CD4-positive, alpha-beta memory T cell (primary cell): ENCODE measurements at places on chromosomes 1 and 21.

DNA sequence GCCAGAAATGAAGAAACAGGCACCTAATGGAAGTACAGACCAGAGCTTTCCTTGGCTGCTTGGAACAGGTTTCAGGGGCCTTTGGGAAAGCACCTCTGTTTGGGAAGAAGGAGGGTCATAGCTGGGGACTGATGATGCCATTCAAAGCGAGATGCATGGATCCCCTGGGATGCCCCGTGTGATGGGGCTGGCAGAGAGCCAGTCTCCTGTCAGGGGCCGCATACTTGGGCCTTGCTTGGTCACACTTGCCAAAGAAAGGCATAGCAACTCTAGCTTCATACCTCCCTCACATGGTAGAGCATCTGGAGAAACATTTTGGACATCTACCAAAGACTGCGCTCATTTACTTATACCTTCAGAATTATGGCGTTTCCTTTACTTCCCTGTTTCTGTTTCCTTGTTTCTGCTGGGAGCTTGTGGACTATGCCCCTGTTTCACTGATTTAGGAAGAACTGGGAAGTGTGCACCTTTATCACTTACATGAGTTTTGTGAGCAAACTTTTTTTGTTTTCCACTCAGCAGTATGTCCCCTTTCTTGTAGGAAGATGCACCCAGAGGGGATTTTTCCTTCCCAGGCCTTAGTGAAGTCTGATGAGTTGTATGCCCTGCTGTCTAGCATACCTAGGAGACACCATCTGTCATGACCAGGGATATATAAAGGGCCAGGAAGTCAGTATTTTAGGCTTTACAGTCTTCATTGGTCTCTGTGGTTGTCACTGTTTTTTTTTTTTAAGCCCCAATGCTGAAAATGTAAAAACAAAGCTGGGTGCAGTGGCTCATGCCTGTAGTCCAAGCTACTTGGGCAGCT, 19.8 kb upstream of the ST3GAL3 start:
- no peak for DNase-seq

- DNase-seq, result no peak
Measured at GRCh38 chr1:61754545-61754944, 12.3 kb downstream of the PATJ start.

GRCh38 chr1:75794382-75794781, 2.3 kb upstream of the MSH4 start:
- DNase-seq, result no peak

GRCh38 chr1:158607296-158607695, 2.2 kb downstream of the OR10Z1 start:
- DNase-seq, result no peak

- no peak for DNase-seq
Measured at GRCh38 chr1:168170564-168171508, 7.9 kb upstream of the TIPRL start.

DNA sequence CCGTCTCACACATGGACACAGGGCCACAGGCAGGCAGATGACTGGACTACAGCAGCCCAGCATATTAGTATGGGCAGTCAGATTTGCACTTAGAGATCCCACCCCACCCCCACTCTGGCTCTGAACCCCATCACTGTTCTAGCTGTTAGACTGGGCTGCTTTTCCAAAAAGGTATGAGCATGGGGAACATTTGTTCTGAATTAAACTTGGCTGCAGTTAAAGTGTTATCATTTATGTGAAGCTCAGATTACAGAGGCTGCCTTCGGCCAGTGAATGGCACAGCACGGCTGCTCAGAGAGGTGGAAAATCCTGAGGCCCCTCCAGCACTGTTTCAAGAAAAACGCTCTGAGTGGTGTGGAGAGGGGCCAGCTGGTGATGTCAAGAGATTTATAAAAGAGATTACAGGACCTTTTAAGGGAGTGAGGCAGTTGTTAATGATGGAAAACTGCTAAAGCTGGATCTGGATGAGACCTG, 6.9 kb upstream of the NOS1AP start:
- no peak for DNase-seq

DNA sequence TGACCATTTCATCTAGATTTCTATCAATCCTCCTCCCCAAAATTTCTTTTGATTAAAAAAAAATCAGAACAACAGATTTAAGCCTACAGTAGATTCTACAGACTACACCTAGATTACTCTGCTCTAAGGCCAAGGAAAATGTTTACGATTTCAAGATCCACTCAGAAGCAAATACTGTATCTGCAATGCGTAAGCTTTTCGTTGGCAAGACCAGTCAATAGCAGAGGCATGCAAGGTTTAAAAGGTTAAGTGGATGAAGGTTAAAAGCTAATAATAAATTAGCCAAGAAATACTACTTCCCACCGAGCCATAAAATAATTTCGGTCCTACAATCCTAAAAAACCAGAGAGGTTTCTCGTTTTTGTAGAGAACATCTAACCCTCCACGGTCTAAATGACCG, 1.3 kb downstream of the CLSTN1 start:
- DNase-seq, result no peak

DNA sequence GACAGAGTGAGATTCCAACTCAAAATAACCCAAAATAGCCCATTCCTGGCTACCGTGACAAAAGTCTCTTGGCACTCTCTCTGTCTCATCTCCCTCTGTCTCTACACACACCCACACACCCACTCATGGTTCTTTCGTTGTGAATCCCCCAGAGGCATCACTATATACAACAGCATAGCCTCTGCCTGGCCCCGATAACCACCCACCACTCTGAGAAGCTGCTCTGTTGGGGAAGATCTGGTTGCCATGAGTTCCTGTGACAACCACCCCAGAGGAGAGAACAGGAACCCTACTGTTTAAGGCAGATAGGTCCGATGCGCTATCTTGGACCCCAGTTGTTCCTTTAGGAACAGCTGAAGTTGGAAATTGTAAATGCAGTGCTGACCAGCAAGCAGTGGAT, 70.4 kb upstream of the LYST start:
- DNase-seq, result no peak

- no peak for DNase-seq
Measured at GRCh38 chr1:246773213-246773641, 49.0 kb downstream of the SCCPDH start.

- no peak for DNase-seq
Measured at GRCh38 chr1:20359451-20360330, 69.0 kb downstream of the VWA5B1 start.

GRCh38 chr1:178875936-178876335, 5.1 kb upstream of the ANGPTL1 start:
- DNase-seq, result no peak

DNA sequence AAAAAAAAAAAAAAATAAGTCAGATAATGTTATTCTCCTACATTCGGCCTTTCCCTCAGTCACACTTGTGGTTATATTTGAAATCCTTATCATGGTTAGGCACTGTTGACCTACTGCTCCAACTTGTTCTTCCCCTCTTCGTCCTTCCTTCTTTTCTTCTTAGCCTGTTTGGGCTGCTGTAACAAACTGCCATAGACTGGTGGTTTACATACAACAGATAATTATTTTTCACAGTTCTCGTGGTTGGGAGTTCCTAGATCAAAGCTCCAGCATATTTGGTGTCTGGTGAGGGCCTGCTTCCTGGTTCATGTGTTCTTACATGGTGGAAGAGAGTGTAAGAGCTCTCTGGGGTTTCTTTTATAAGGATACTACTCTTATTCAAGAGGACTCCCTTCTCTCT, 73.4 kb downstream of the RABGAP1L start:
- no peak for DNase-seq

- DNase-seq, result no peak
Measured at GRCh38 chr1:87642581-87643221, 314.0 kb downstream of the LMO4 start.

DNA sequence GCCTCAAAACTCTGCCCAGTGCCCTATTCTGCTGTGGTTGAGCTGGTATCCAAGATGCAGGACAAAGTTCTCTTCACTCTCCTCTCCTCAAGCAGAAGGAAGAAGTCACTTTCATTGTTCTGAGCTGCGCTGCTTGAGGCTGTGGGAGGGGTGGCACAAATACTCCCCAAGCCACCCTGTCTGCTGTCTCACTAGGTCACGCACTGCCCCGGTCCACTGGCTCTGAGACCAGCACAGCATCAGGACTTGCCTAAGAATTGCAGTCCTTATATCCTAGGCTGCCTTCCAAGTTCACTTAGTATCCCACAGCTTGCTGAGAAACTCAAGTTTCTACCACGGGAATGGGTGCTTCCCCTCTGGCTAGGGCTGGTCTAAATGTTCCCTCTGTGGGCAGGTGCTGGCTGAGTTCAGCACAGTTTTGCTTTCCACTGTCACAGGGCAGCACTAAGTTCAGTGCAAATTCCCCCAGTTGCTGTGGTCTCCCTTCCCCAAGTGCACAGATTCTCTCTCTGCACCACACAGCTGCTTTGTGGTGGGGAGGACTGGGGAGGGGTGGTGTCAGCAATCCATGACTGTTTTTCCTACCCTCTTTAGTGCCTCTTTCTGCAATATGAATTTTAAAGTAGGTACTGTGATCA, 32.4 kb downstream of the SLC9C2 start:
- DNase-seq, result no peak

GRCh38 chr1:236502972-236503639, 20.7 kb upstream of the LGALS8 start:
- DNase-seq, result no peak
